Common myeloid progenitor, CD34-positive (primary cell): ENCODE measurements at places on chromosomes 4 and X.

- DNase-seq: no peak
Observed at GRCh38 chrX:43968359-43968781, 4.8 kb downstream of the NDP start.

DNA sequence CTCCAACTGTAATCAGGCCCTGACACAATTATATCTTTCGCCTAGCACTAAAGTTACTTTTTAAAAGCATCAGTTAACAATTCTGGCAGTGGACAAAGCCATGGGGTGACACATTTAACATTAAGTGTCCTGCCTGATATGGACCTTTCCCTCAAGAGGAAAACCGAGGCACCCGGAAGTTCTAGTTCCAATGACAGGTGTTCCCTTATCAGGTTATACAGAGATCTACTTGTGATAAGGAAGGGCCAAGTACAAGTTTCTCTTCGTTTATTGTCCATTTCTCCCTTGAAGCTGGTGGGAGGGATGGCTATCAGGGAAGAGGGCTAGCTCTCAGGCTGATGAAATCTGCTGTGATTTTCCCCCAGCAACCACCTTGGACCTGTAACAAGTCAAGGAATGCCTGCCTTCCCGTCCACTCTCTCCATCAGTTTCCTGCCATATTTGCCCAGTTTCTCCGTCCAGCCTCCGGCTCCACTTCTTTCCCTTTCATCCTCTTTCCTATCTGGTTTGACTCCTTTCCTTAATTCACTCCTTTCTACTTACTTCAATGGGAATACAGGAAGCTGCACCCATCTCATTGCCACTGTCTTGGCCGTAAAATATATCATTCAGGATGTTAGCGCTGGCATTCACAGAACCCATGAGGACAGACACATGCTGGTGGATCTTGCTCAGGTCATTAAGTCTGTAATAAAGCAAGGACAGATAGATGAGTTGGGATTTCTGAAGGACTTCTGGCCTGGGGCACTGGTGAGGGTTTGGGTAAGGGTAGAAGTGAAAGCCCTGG lies 95.0 kb downstream of the DGKK start:
- no peak for DNase-seq

DNA sequence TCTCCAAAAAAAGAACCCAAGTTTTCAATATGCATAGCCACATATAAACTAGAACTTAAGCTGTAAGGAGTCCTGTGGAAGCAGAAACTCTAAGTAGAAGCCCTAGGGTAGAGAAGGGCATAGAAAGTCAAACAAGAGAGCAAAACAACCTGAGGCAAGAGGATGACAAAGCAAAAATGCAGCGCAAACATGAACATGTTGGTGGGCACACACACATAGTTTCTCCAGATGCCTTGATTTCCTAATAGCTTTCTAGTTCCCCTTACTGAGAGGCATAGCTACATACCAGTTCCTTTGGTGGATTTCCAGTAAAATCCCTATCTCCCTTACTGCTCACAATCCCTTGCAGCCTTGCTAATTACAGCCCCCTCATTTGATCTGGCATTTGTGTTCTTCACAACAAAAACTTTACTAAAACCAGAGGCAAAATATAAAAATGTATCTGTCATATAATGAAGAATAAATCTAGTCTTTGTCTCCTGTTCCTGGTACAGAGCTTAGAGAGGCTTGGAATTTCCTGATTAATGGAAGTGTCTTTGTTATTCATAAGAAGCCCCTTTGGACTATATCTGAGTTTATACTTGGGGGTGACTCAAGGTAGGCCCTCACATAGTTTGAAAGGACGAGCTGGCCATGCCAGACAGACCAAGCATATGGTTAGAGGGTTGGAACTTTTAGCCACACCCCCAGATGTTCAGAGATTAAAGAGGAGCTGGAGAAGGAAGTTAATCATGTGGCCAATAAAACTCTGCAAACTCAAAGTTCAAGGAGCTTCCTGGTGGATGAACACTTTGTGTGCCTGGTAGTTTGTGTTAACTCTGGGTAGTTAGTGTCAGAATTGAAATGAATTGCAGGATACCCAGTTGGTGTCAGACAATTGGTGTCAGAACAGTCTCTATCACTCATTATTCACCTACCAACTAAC lies 52.7 kb upstream of the ZCCHC13 start:
- peak; percentile 89 for DNase-seq

GRCh38 chr4:185805262-185805802 lies 6.7 kb downstream of the SORBS2 start:
- DNase-seq: no peak

- peak; percentile 85 for DNase-seq
Observed at GRCh38 chrX:56726605-56727004, 2.4 kb upstream of the NBDY start.

GRCh38 chrX:64570204-64570603 lies 175.0 kb upstream of the MTMR8 start:
- DNase-seq: no peak

DNA sequence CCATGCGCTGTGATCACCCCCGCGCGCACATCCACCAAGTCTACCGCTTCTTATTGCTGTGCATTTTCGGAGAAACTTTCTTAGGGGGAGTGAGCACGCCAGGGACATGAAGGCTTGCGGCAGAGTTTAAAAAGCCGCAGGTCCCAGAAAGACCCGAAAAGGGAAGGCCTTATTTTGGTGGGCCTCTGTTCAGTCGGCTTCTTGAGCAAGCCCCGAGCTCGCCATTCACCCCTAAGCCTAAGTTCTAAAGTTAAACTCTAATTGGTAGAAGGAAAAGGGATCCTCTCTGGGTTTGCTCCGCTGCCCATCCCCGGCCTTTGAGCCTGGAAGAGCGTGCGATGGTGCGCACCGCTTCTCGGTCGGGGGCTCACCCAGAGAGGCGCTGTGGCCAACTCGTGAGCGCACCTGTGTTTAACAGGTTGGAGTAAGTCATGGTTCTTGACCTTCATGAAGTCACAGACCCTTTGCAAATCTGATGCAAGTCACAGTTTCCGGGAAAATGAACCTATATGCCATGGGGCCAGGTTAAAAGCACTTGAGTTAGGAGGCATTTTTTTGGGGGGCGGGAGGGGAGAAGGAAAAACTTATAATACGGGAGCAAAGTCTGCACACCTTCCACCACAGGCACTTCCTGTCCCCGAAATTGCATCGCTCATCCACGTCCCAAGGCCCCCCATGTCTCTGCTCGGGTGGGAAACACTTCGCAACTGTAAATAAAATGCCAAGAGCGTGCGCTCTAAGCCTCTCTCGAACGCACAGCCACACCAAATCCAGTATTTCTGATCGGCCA lies 1.9 kb downstream of the PHOX2B start:
- peak; percentile 26 for DNase-seq
